ENCODE measurements at places on chromosomes 3 and 15.
A peak's percentile ranks its signal among the peaks of the same experiment; 100 is the strongest.

DNA sequence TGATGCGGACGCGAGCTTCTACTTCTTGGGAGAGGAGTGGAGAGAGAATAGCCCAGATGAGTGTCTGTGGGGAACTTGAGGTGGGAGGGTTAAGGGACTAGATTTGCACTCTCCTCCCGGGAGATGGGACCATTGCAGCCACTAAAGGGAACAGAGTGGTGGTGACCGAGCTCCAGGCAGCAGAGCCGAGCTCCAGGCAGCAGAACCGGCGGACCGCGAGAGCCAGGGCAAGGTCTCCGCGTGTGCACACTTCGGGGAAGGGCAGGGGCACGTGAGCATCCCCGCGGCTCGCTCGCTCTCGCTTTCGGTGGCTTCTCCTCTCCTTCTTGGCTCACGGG is 1.1 kb downstream of the IGDCC3 start:
- DNase-seq: no peak

- DNase-seq: no peak
Observed at GRCh38 chr15:68606375-68606774, 27.6 kb downstream of the CORO2B start.

DNA sequence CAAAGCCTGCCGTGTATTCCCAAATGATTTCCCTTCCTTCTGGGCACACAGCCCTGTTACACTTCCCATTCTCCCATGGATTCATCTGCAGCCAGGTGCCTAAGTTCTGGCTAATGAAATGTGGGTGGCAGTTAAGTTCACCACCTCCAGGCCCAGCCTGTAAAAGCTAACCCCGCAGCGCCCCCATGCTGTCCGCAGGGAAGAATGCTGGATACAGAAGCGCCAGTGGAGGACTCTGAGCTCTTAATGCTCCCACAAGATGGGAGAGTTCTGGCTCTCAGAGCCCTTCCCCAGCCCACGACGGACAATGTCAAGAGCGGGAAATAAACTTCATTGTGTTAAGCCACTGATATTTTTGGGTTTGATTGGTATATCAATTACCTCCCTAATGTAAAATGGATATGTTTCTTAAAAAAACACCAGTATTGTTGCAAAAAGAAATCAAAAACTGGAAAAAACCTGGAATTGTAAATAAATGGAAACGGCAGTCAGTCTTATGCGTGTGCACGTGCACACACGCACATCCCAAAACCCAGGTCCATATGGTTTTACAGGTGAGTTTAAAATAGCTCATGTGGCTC is 37.7 kb upstream of the FGD5 start:
- DNase-seq: peak; percentile 38

GRCh38 chr3:4601892-4602291 is 108.7 kb downstream of the ITPR1 start:
- DNase-seq: no peak

DNA sequence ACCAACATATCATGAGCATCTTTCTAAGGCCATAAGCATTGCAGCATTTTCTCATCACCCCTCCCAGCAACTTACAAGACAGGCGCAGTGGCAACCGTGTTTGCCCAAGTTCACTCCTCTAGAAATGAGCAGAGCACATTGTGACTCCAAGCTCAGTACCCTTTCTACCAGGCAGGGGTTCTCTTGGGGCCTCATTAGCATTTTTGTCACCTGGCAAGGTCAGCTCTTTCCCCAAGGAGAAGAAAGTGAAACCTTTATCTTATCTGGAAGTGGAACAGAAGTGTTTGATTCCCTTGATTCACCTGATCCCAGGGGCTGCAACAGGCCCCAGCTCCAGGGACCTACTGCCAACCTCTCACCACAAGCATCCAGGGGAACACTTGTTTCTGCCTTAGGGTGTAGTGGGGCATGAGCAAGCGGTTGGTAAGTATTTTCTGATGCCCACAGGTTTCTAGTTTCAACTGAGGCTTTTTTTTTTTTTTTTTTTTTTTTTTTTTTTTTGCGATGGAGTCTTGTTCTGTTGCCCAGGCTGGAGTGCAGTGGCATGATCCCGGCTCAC is 44.0 kb upstream of the HERC1 start:
- DNase-seq: no peak

GRCh38 chr15:60795471-60795870 is 316.5 kb upstream of the ICE2 start:
- DNase-seq: no peak

GRCh38 chr3:40268802-40269524 is 40.5 kb upstream of the EIF1B start:
- no peak for DNase-seq

DNA sequence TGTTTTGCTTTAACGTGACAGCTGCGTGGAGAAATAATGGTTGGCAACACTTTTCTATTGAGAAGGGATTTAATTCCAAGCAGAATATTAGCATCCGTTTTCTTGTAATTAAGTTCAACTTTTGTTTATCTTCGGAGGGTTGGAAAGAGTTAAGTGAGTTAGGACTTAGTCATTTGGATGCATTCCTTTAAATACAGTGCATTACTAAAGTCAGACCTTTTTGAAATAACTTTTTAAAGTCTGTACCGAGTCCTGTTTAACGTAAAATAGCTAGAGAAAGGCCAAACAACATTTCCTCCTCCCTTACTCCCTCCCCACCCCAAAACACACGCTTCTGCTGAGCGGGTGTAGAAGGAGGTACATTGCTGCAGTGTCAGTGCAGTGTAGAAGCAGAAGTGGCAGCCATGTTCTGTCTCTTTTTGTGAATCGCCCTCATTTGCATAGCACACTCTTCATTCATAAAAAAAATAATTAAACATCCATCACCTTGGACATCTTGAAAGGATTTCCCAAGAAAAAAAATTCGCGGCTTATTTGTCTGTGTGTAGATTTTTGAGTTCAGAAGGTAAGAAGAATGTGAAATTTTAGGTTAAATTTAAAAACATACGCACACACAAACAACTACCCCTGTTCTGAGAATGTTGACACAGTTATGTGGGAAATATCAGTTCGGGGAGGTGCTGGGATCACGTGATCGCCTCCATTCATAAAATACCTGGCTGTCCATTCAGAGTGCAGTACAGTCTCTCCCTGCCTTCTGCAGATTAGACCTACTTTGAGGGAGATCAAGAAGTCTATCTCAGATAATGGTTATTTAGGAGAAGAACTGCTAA is 1.6 kb downstream of the SPRED1 start:
- no peak for DNase-seq

GRCh38 chr15:68027388-68027787 is 26.7 kb upstream of the PIAS1 start:
- DNase-seq: no peak

DNA sequence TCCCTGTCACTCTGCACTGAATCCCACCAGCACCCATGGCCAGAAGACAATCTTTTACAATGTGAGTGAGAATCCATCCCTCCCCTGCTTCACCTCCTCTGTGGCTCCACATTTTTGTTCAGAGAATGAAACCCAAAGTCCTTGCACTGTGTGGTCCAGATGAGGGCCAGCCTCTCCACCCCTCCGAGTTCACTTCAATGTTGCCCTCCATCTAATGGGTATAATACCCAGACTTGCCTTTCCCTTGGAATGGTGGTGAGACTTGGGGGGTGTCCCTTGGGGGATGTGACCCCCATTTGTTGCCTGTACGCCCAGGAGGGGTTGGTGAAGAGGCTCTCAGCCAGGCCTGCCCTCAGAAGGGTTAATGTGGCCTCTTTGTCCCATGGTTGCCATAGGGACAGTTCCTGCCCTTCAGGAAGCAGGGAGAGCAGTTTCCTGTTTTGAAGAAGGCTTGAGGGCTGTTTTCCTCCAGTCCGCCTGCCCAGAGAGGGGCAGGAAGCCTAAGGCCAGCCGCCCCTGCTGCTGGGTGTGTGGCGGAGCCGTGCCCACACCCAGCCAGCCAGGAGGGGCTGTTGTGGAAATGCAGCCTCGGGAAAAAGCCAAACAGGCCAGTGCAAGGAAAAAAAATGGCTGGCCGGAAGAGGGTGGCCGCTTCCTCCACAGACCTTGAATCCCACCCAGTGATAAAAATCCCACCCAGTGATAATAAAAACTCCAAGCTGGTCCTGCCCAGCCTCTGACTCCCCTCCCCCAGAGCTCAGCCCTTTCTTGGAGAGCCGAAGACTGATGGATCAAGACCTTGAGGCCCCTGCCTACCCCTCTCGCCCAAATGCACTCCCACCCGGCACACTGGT is 14.6 kb upstream of the FGD5 start:
- DNase-seq: no peak

GRCh38 chr3:56826831-56827722 is 25.3 kb upstream of the ARHGEF3 start:
- DNase-seq: no peak

GRCh38 chr15:89104172-89104564 is 15.9 kb downstream of the ABHD2 start:
- no peak for DNase-seq

DNA sequence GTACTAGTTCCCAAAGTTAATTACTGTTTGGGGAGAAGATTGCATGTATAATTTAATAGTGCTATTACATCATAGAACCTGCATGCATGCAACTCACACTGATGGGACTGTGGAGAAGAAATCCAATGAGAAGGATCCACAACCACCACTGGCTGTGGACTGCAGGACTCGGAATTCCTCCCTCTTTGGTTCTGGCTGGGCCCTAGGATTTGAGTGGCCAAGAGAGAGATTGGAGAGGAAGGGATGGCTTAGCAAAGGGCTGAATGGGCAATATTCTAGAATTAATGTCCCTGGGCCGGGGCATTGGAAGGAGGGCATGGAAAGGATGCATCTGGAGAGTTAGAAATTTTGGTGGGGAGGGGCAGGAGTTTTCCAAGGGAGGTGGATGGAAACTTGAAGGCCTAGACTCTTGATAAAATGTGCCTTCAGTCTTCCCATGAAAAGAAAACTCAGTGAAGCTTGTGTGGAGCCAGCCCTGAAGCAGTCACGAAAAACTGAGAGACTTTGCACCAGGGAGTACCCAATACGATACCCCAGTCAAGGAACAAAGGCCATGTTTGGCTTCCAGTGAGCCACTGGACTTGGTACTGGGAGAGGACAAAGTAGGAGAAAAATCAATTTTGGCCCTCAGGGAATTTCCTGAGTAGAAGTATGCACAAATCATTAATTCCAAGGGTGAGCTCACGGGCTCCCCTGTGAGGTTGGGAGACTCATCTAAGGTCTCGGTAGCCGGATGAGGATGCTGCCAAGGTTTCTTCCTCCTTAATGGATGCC is 31.4 kb upstream of the TPM1 start:
- no peak for DNase-seq

DNA sequence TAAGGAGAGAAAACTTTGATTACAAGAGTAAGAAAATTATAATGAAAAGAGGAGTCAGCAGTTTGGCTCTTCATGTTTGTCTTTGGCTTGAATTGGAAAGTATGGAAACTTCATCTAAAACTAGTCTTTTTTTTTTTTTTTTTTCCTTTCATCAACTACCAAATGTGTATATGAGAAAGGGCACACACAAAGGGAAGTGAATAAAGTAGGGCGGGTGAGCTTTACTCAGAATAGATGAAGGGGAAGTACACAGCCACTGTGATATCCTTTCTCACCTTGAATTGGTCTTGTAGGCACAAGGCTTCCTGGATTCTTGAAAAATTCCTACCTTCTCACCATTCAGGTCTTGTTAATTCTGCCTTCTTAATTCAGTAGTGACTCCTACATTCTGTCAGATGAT is 652.3 kb upstream of the KCNMB2 start:
- no peak for DNase-seq

GRCh38 chr15:78599189-78599588 is 21.6 kb downstream of the CHRNA3 start:
- no peak for DNase-seq

- DNase-seq: no peak
Observed at GRCh38 chr15:52717924-52718323, 38.7 kb upstream of the ATOSA start.

DNA sequence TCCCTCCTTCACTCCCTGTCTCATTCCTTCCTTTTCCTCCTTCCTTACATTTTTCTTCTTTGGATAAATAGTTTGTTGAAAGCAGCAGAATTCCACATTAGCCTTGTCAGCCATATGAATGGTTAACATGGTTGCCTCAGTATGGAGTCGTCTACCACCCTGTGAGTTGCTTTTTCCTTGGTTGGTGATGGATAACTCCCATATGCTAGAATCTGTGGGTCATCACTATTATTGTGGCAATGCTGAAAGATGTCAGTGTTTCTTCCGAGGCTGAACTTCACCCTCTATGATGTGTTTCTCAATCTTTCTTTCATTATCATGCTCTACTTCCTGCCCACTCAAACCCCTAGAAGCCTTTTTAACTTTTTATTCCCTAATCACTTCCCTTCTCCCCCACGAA is 481.8 kb upstream of the KCNMB2 start:
- no peak for DNase-seq

GRCh38 chr3:171320750-171321558 is 139.3 kb downstream of the TNIK start:
- no peak for DNase-seq

GRCh38 chr15:37131621-37132020 is 31.3 kb upstream of the MEIS2 start:
- no peak for DNase-seq

GRCh38 chr3:11523572-11524101 is 120.1 kb downstream of the VGLL4 start:
- peak; percentile 62 for DNase-seq

DNA sequence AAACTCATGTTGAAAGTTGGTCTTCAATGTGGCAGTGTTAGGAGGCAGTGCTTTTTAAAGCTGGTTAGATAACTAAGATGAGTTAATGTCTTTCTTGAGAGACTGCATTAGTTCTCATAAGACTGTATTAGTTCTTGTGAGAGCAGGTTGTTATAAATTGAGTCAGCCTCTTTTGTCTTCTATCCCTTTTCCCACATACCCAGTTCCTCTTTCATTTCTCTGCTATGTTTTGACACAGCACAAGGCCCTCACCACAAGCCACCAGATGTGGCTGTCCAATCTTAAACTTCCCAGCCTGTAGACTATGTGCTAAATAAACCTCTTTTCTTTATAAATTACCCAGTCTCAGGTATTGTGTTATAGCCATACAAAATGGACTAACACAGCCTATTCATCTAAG is 94.6 kb upstream of the SNTN start:
- no peak for DNase-seq

- no peak for DNase-seq
Observed at GRCh38 chr3:134360046-134360445, 14.2 kb downstream of the AMOTL2 start.

GRCh38 chr3:143484846-143485512 is 363.3 kb downstream of the SLC9A9 start:
- DNase-seq: no peak

DNA sequence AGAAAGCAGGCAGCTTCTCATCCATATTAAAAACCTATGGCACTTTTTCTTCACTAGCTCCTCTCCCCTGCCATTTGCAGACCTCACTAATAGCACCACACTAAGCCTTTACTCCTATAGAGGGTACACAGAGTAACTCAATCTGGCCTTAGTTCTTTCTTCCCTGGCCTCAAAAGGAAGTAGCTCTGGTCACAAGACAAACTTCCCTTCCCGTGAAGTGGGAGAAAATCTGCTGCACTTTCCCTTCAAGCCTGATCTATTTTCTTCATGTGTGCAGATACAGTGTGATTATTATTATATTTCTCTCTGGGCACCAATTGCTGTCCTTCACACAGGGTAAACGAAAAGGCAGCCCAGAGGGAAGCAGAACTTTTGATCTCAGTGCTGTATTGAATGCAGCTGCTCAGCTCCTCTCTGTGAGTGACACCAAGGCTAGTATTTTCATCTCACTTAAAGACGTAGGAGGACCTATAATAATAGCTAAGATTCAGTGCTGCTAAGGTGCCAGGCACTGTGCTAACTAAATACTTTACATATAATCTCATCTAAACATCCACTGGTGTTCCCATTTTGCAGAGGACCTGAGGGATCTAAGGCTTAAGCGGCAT is 61.9 kb upstream of the RASGRP1 start:
- no peak for DNase-seq
